Stimulated activated CD4-positive, alpha-beta T cell treated with anti-CD3 and anti-CD28 coated beads, Interleukin-4, amount 100 ng/mL, for 1 hour (primary cell): ENCODE measurements at places on chromosomes 13 and 19.

- no peak for DNase-seq
These were observed 123.8 kb upstream of the IRS2 start for GRCh38 chr13:109910194-109910593.

DNA sequence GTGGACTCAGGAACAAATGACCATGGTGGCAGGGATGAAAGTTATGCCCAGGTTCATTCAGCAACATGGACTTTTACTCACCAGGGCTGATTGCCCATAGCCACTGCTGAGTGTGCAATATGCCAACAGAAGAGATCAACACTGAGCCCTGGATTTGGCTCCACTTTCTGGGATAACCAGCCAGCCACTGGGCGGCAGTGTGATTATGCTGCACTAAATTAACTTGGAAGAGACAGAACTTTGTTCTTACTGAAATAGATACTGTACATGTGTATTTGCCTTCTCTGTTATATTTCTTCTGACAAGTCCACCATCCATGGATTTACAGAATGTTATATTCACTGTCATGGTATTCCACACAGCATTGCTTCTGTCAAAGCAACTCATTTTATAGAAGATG is 257.4 kb downstream of the TDRD3 start:
- no peak for DNase-seq

- no peak for DNase-seq
These were observed 1.7 kb upstream of the IFT88 start for GRCh38 chr13:20565115-20565736.

- no peak for DNase-seq
These were observed 4.4 kb downstream of the PRDX2 start for GRCh38 chr19:12797141-12797587.

- DNase-seq, result no peak
These were observed 31.9 kb downstream of the PTPRS start for GRCh38 chr19:5308451-5309437.

DNA sequence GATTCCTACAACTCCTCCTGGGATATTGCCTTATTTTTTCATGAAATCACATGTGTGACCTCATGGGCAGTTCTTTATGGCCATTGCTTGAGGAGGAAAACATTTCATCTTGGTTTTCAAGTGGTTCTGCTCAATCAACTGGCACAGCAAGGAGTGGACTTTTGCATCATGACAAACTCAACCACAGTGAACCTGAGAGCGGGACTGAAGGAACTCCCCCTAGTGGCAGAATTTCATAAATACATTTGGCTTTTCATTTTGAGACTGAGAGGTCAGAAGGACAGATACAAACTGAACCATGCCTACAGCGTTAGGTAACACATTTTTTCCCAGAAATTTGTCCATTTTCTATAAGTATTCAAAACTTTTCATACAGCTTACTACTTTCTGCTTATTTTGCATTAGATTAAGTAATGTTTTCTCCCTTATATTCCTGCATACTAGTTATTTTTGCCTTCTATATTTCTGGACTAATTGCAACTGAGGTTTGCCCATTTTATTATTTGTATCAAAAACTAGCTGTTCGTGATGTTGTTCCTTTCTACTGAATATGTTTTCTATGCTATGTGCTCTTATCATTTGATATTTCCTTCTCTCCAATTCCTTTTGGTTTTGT is 13.4 kb upstream of the SIGLEC12 start:
- no peak for DNase-seq
